ENCODE measurements at places on chromosomes 2 and 18.
A peak's percentile ranks its signal among the peaks of the same experiment; 100 is the strongest.

GRCh38 chr18:36638224-36638623, 190.6 kb downstream of the TPGS2 start:
- DNase-seq = no peak

DNA sequence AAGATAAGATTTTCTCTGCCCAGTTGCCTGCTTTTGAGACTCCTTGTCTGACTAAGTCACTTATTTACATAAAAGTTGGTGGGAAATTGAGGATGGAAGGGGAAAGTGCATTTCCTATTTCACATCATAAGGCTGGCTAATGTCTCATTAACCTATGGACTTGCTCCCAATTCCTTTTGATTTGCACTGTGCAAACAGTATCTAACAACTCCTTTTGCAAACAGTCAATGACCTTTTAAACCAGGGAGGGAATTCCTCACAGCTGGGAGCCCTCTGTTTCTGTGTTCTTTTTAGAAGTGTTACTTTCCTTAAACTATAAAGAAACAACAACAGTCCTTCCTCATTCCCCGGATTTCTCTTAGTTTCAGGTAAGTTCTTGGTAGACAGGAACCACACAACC, 272.8 kb downstream of the RND3 start:
- DNase-seq = no peak

DNA sequence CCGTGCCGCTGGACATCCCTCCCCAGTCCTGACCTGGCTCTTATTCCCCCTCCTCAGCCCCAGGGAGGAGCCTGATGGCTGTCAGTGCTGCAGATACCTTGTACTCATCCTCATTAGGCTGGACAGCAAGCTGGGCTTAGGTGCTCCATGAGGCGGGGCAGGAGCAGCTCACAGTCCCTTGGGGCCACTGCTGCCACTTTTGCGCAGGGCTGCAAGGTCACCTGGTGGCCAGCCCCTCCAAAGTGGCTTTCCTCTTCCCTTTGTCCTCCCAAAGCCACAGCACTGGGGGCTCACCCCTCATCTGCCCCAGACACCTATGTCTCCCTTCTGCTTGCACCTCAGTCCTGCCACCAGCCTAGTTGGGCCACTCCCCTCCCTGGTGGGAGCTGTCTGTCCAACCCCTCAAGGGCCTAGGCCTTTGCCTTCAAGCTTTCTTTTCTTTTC, 60.8 kb downstream of the FAM168B start:
- DNase-seq = no peak

GRCh38 chr18:47263430-47264307, 12.2 kb upstream of the SKOR2 start:
- no peak for DNase-seq

GRCh38 chr2:44620189-44620990, 258.6 kb downstream of the CAMKMT start:
- no peak for DNase-seq

DNA sequence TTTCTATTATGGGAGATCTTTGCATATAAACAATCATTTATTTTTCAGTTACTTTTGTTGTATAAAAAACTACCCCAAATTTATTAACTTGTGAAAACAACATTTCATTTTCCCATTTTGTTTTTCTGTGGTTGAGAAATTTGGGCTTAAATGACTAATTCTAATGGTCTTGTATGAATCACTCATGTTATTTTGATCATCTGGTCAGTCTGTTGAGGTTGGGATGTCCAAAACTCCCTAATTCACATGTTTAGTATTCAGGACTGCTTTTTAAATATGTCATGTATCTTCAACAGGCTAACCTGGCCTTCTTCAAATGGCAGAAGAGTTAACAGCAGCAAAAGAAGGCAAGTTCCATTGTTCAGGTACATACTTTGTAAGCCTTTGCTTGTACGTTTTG, 788.1 kb downstream of the TRIB2 start:
- no peak for DNase-seq

- no peak for DNase-seq
Measured at GRCh38 chr2:8138923-8139667, 542.8 kb upstream of the ID2 start.

GRCh38 chr2:241639385-241639784, 1.9 kb downstream of the ATG4B start:
- DNase-seq = peak; percentile 13

- DNase-seq = no peak
Measured at GRCh38 chr2:44769349-44770011, 172.0 kb upstream of the SIX3 start.

DNA sequence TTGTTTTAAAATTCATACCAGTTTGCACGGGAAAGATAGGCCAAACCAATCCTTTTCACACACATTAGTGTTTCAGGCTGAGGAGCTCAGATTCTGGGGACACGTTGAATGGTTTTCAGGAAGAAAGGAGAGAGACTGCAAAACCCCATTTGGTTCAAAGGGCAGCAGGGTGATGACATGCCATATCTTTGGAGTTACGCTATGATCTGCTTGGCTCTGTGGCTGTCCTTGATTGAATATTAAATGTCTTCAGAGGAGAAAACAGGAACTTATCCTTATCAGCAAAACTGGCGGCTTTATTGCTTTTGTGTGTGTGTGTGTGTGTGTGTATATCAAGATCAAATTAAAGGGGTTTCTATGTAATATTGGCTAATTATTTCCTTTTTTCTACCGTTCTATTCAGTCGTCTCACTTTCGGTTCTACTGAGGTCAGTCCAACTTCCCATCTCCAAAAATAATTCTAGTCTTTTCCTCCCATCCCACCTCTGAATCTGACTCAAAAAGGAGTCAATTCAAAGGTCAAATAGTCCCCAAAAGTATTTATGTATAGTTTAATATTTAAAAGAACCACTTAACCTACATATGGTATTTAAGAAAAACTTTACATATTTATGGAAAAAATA, 292.9 kb upstream of the CCDC68 start:
- DNase-seq = no peak

DNA sequence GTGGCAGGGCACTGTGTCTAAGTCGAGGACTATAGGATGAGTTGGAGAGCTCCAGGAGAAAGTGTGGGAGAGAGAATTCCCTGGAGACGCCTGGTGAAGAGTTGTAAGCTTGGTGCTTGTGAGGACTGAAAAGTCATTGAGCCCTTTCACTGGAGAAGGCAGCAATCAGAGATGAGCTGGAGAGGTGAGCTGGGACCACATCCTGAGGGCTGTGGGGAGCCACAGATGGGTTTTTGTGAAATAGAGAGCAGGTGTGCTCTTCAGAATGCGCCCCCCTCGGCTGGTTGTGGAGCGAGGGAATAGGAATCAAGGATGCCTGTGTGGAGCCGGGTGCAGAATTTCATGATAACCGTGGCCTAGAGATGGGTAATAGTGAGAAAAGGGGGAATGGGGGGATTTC, 224.3 kb downstream of the KLHL29 start:
- DNase-seq = no peak

DNA sequence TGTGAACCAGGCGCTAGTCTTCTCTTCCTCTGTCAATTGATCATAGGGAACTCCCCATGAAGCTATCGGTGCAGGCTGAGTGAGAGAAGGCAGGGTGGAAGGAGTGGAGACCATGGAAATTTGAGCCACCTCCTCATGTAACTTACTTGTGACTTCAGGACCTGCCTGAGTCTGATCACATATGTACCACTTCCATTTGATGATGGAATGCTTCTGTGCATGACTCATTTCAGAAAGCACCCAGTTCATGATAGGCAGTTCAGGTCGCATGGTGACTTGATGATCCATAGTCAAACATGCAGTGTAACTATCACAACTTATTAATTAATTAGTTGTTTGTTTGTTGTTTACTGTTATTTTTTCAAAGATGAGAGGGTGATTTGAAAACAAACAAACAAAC, 1296.7 kb downstream of the SUCLG1 start:
- DNase-seq = no peak

GRCh38 chr2:131966256-131966655, 195.5 kb downstream of the ANKRD30BL start:
- DNase-seq = no peak

- DNase-seq = no peak
Measured at GRCh38 chr2:19868701-19869580, 32.8 kb downstream of the TTC32 start.

GRCh38 chr2:53826587-53827397, 33.0 kb downstream of the GPR75 start:
- no peak for DNase-seq

- DNase-seq = peak; percentile 95
Measured at GRCh38 chr2:172442072-172442895, 14.9 kb downstream of the ITGA6 start.

- no peak for DNase-seq
Measured at GRCh38 chr2:36338827-36339145, 16.8 kb upstream of the CRIM1 start.

GRCh38 chr2:148052687-148053086, 31.8 kb downstream of the MBD5 start:
- DNase-seq = no peak

GRCh38 chr2:132414081-132414480, 2.5 kb upstream of the GPR39 start:
- no peak for DNase-seq

DNA sequence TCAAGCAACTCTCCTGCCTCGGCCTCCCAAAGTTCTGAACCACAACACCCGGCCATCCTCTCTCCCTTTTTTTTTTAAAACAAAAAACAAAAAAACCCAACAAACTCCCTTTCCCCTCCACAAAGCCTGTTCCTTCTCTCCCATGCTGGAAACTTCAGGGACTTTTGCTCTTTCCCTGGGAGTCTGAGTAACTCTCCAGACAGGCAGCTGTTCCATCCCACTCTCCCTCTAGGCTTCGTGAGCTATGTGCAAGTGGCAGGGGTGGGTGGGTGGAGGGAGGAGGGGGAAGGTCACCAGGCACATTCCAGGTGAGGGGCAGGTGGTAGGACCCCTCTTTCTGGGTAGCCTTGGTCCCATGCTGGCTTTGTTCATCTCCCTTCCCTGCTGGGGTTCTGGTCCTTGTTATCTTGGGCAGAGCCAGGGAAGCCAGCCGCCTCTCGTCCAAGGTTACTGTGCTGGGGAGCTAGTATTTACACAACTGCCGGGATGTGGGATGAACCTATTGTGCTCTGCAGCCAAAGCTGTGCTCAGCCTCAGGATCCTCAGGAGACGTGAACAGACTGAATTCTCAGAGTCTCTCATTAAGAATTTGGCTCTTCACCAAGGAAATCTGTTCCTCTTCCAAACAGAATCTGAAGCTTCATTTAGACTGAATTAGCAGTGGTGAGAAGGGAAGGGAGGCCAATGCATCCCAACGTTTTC, 106.9 kb downstream of the LIPG start:
- DNase-seq = no peak

GRCh38 chr2:73292906-73293533, 328 bp downstream of the EGR4 start:
- DNase-seq = no peak

- DNase-seq = no peak
Measured at GRCh38 chr2:25207078-25207545, 38.7 kb upstream of the POMC start.

- DNase-seq = no peak
Measured at GRCh38 chr2:182006595-182007341, 21.1 kb downstream of the PPP1R1C start.

DNA sequence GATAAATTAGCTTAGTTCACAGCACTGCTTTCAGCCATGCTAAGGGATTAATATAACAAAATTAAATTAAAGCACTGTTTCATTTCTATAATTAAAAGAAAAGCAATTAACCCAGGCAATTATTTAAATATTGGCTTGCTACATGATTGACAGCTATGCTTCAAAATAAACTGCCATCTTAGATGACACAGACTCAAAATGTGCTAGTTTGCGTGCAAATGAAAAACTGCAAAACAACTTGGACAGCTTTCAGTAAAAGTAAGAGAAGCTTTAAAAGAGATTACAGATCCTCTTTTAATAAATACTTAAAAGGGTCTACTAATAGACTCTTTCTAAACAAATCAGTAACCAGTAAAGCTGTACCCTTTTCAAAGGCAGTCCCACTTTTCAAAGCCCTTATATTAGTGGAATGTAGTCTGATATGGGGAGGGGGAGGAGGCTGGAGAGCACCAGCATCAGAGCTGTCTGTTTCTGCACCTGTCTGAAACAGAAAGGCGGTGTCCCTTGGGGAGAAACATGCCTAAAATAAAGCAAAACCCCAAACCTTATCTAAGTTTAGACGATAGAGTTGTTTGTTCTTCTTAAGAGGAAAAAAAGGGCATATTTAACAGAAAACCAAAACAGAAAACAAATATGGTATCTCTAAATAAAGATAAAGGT, 20.8 kb downstream of the EIF2AK3 start:
- DNase-seq = no peak

DNA sequence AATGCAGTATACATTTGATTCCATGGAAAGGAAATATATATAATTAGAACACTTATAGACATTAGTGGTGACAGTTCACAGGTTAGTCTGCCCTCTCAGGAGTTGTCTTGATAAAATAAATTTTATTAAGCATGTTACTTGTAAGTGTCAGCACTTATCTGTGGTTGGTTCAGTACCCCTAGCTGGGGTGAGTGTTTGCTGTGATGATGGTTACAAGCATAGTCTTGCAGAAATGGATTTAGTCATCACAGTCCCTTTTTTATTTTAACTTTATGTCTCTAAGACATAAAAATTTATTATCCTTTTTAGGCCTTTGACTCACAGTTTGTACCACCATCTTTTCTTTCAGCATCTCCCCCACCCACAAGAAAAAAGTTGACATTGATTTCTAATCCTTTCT, 52.1 kb downstream of the NCK2 start:
- no peak for DNase-seq

DNA sequence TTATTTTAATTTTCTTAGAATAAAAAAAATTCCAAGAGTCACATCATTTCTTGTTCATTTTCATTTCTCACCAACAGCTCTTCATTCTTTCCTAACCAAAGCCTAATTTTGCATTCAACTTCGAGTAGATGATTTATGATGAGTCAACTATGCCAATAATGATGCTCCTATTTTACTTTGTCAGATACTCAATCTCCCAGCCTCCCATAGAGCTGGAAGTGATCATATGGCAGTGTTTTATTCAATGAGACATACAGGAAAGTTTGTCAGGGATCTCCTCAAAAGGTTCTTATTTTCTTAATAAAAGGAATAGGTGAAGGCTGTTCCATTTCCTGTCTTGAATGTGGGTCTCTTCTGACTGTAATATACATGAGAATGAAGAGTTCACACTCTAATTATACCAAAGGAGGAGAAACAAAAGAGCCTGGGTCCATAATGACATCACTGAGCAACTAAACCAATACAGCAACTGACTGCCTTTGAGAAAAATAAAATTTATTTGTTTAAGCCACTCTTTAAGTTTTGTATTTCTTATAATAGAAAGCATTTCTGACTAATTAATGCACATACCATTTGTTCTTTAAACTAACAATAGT, 231.2 kb upstream of the CYP26B1 start:
- DNase-seq = no peak

GRCh38 chr2:128279009-128279408, 39.7 kb downstream of the HS6ST1 start:
- DNase-seq = no peak

DNA sequence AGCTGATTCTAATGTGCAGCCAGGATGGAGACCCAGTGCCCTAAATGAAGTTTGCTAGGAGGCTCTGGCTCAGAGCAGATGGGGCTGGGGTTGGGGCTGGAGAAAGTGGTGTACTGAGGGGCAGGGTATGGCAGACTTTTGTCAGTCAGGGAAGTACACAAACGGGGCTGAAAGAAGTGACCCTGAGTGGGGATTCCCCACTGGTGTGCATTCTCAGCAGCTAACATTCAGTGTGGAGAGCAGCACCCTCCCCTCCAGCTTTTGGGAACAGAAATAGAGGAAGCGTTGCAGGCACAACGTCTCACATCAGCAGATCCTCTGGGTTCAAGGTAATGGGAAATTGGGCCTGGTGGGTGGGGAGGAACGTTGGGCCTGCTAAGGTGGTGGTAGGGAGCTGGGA, 89.1 kb upstream of the GCFC2 start:
- DNase-seq = no peak
